NCI-H524 (cell line): ENCODE measurements at places on chromosomes 3 and 15.
A peak's percentile ranks its signal among the peaks of the same experiment; 100 is the strongest.

GRCh38 chr15:65638681-65639089 is 16.9 kb downstream of the SLC24A1 start:
- peak; percentile 82 for DNase-seq

- DNase-seq, result no peak
Observed at GRCh38 chr3:111863942-111864694, 5.1 kb downstream of the PHLDB2 start.

GRCh38 chr3:69941439-69942176 is 57.9 kb upstream of the SAMMSON start:
- no peak for DNase-seq

- DNase-seq, result peak; percentile 7
Observed at GRCh38 chr15:35827911-35828310, 281.9 kb upstream of the DPH6 start.

DNA sequence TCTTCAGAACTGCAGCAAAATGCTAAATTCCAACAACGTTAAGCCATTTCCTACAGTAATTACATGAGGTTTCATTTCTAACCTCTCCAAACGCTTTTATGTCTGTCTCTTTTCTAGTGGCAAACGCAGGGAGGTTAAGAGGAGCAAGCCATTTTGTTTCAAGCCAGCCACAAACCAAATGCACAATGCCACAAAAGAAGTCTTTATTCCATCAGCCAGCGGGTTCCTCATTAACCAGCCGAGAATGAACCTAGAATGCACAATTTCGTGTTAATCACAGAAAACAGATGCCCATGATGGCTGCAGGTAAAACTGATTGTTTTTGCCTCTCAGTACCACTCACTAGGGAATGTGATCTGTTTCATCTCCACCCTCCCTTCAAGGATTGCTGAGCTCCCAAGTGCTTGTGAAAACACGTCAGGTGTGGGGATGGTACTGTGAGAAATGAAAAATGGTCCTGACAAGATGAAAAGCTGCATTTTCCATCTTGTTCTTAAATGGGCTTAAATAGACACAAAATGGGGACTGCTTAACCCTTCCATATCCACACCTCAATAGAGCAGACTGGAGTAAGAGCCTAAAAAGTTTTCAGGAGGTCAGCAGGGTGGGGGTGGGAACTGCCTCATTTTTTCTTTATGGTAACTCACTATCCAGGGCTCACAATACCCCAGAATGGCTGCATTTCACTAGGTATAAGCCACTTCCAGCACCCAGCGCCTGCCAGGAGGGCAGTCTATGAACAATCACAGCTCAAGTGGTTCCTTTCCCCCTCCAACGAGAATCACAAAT is 277.1 kb downstream of the MAGI1 start:
- no peak for DNase-seq

- no peak for DNase-seq
Observed at GRCh38 chr3:21100656-21101359, 650.2 kb downstream of the ZNF385D start.

- peak; percentile 67 for DNase-seq
Observed at GRCh38 chr3:150545419-150546225, 674 bp downstream of the SERP1 start.

DNA sequence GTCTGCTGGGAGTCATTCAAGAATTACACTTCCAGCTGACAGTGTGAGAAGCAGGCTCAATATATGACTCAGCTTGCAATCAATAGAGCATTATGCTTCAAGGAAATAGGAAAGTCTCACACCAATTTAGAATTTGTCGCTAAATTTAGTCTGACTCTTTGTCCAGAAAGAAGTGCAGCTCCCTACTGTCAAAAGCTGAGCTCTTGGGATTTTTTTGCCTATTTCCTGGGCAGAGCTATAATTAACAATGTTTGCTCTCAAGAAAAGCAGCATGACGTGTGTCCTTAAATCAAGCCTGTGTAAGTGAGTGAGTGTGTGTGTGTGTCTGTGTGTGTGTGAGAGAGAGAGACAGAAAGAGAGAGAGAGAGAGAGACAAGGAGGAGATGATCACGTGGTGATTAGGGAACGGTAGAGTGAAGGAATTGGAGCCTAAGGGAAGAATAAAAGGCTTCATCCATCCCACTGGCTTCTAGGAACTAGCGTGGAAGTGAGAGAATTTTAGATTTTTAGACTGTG is 16.4 kb upstream of the SLC35G2 start:
- DNase-seq, result no peak

DNA sequence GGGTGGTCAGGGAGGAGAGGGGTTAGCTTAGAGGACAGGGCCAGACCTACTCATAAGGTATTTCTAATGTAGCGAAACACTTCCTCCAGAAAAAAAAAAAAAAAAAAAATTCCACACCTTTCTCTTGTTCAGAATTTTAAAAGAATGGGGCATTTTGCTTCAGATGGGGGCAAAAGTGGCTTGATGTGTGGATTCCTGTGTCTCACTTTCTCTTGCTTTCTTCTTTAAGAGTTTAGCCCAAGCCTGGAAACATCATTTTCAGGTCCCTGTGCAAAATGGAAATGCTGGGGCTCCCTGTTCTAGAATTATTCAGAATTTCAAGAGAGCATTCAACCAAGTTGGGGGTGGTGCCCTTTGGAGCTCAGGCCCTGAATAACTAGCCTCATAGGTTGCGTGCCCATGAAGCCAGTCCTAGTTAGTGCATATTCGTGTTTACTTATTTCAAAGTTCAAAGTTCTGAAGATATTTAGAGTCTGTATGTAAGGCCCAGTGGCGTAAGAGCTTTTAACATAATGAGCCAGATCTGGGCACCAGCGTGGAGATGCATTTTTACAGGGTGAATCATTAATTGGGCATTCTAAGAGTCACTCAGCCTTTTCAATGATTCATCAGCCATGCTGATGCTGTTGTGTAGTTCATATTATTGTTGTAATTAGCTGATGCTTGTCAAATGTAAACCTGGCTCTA is 104.5 kb downstream of the RPLP1 start:
- no peak for DNase-seq

DNA sequence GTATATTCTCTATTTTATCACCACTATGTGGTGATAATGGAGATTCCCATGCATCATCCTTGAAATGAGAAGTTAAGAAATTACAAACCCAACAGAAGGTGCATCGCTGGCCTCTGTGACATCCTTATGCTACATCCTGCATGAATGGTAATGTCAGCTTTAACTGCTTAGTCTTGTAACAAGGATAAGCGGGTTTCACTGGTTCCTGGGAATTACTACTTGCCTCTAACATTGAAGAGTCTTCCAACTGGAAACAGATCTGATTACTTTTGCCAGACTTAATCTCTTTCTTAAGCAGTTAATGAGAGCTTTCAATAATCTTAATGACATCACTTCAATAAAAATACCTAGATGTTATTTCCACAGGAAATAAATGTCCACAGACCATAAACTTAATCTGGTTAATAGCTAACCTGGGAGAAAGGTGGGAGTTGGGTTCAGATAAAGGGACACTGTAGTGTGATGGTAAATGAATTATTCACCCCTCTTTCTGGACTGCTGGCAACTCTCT is 44.0 kb downstream of the FMN1 start:
- DNase-seq, result peak; percentile 6

- DNase-seq, result peak; percentile 25
Observed at GRCh38 chr3:194439881-194440550, 41.0 kb upstream of the GP5 start.

DNA sequence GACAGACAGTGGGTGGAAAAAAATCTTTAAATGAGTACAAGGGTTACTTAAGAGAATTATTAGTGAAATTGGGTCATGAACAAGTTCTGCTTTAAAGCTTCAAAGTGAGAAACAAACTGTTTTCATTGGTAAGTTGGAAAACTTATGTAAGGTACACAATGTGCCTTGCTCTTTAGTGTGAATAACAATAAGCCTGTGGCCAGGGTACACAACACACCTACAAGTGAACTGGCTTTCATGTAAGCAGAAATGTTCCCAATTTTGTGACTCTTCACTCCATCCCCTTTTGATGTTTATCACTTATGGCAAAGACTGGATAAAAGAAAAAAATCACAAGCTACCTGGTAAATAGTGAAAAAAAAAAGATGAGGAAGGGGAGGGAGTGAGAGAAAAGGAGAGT is 253.7 kb downstream of the ZBTB20 start:
- peak; percentile 38 for DNase-seq

- peak; percentile 33 for DNase-seq
Observed at GRCh38 chr15:74322558-74323180, 44.8 kb downstream of the CYP11A1 start.
